ENCODE measurements at places on chromosomes 1 and 21.

DNA sequence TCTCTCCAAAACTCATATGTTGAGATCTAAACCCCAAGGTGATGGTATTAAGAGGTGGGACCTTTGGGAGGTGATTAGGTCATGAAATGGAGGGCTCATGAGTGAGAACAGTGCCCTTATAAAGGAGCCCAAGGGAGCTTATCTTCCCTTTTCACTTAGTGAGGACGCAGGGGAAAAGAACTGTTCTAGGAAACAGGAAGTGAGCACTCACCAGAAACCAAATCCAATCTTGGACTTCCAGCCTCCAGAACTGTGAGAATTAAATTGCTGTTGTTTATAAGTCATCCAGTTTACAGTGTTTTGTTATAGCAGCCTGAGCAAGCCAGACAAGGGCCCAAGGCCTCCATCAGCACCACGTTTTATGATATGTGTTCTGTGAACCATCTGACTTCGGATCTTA is 60.3 kb upstream of the LRRC8D start:
- no peak for DNase-seq

- DNase-seq: no peak
These were observed 29.6 kb downstream of the DMBX1 start for GRCh38 chr1:46519209-46519608.

DNA sequence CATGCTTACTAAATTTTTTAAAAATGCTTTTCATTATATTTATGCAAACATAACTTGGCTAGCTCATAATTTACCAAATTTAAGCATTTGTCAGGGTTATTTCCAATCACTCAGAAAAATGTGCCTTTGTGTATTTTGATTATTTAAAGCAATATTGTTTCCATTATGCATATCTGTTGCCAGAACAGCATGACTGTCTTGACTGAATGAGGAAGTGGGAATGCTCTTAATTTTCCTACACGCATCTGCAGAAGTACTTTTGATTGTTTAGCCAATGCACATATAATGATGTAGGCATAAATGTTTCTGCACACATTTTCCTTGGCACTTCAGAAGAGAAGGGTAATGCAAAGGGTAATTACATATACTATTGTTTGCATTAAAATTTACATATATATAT is 92.5 kb upstream of the ADGRL2 start:
- no peak for DNase-seq

- no peak for DNase-seq
These were observed 61.9 kb downstream of the UBE2T start for GRCh38 chr1:202279806-202280205.

DNA sequence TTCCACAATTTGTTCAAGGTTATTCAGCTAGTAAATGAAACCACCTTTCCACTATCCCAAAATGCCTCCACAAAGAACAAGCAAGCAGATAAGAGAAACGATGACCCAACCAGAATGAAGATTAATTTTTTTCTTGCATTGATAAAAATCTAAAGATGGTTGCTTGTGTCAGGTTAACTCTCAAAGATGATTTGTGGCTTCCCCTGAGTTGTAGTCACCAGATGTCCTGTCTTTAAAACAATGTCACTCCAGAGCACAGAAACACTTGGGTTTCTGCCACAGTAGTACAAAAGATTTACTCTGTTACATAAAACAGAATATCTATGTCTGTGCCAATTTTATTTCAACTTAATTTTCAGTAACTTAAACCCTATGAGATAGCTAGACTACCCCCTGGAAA is 11.4 kb upstream of the CCDC17 start:
- no peak for DNase-seq

- no peak for DNase-seq
These were observed 42.1 kb downstream of the YARS1 start for GRCh38 chr1:32774950-32775634.

DNA sequence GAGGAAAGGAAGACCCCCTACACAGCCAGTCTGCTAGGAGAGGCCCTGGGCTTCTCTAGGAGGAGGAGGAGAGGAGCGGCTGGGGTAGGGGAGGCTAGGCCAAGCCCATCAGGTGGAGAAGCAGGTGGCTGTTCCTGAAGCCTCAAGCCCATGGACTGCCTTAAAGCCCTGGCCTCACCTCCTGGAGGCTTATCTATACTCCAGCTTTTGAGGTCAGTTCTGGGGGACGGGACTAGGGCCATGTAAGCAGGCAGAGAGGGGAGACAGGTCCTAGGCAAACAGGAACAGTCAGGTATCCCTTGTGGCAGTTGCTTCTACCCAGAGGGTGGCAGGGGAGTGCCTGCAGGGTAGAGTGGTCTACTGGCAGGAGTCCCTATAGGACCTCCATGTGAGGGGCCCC is 40.6 kb downstream of the KCNC4 start:
- peak; percentile 56 for DNase-seq

DNA sequence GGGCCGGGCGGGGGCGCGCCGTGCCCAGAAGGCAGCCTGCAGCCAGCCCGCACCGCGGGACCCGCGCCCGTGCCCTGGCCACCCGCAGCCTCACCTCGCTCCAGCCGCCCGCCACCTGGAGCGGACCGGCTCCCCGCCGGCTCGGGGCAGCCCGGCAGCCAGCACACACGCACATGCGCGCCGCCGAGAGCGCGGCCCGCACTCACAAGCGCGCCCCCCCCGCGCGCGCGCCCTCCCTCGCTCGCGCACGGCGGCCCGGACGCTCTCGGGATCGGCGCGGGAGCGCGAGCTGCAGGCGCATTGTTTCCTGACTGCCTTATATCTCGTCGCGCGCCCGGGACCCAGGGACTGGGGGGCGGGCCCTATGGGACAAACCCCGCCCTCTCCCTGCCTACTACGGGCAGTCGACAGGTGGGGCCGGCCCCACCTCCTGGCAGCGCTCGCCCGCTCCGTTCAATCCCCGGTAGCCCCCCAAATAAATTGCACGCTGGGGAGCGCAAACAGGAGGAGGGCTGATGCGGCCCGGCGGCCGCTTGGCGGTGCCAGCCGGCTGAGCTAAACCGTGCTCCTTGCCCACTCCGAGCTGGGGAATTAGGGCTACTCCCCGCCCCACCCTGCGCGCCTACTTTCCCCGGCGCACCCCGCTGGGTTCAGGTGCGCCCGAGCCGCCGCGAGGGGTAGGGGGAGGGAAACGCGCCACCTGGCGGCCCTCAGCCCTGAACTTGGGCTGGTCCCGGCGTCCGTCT is at the start of gene MYCL:
Gene MYCL (minus strand): TSS at position 204 of the 746 bp plus-strand sequence. CDS start 483 bp downstream, outside the sequence.
- no peak for DNase-seq

- no peak for DNase-seq
These were observed 296.6 kb downstream of the PTPRC start for GRCh38 chr1:198935306-198935921.

DNA sequence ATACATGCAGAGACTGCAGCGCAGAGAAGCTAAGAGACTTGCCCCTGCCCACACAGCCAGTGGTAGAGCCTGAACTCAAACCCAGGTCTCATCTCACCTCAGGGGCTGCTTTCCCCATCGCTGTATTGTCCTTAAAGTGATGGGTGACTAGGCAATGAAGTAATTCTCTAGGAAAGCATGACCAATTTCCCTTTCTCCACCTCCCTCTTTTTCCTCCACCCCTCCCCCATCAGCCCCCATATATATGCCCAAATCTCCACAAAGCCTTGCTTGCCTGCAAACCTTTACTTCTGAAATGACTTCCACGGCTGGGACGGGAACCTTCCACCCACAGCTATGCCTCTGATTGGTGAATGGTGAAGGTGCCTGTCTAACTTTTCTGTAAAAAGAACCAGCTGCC is at the start of gene IL24:
Gene IL24 (plus strand): TSS at position 269 of the 400 bp plus-strand sequence. CDS start 390 bp downstream, outside the sequence.
- no peak for DNase-seq

GRCh38 chr1:180057883-180058396 is 96.7 kb upstream of the QSOX1 start:
- no peak for DNase-seq

DNA sequence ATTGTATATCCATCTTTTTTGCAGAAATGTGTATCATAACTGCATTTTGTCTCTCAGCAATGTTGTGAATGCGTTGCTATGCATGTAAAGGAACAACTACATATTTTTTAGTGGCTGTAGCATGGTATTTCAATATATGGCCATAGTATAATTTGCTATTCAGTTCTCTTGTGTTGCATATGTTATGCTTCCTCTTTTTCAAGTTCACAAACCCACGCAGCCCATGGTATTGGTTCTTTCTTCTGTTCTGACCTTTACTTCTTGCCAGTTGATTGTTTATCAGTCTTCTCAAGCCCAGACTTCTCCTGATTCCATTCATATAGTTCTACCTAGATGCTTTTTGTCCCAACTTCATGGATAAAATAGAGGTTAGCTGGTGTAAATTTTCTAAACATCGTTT is 6.1 kb downstream of the SLC22A15 start:
- no peak for DNase-seq

GRCh38 chr21:21158376-21158918 is 160.2 kb downstream of the NCAM2 start:
- DNase-seq: no peak

- no peak for DNase-seq
These were observed 107.8 kb downstream of the RABGAP1L start for GRCh38 chr1:174266991-174267612.

DNA sequence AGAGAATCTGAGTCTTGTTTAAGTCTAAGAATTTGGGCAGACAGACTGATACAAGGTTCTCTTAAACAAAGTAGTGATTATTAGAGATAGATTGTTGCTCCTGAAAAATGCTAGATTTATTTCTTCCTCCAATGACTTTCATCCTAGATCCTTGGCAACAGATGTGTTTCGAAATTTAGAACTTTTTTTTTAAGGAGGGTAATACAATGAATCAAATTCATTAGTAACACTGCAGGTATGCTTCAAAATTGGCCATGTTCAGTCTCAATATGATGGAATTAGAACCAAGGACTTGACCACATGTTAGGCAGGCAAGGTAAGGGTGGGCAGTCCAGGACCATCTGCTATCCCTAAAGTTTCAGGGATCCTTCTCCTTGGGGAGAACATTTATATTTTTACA is 4.5 kb upstream of the LCE1F start:
- DNase-seq: no peak

- DNase-seq: no peak
These were observed 48.3 kb upstream of the C1orf146 start for GRCh38 chr1:92169214-92170005.

- no peak for DNase-seq
These were observed 25.6 kb upstream of the ENAH start for GRCh38 chr1:225678545-225678944.

DNA sequence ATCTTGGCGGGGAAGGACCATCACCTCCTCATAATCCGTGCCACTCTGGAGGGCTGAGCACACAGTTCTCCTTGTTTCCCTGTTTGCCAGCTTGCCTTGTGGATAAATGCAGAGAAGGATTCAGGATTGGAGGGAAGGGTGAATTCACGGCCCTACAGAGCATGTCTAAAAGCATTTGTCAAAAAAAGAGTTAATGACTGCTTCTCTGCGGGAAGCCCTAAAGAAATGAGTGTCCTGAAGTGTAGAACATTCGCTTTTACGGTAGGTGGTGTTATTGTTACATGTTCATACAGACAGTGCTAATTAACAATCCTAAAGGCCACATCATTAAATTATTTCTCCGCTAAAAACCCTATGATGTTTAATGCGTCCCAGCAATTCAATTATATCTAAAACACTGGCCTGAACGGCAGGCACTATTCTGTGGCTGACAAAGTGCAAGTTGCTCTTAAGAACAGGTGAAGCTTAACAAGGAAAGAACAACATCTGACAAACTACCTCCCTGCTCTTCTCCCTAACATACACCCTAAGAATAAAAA is 112.3 kb upstream of the NFIA start:
- DNase-seq: no peak

- DNase-seq: no peak
These were observed 22.1 kb downstream of the MRAP start for GRCh38 chr21:32320726-32321125.

- DNase-seq: no peak
These were observed 21.5 kb upstream of the SLC44A5 start for GRCh38 chr1:75632350-75632949.

DNA sequence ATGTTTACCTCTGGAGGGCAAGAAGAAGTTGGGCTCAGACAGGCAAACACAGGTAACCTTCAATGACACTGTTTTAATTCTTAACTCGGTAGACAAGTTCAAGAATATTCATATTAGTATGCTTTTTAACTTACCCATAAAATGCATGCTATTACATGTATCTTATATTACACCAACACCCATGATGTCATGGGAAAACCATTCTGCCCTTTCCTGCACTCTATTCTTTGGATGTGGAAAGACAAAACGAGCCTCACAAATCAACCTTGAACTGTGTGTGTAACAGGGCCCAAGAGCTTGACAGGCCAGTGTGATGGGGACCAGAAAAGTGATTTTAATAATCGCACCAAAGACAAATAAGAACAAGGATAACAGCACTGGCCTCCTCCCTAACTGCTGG is 22.6 kb upstream of the RAP1GAP start:
- DNase-seq: no peak

DNA sequence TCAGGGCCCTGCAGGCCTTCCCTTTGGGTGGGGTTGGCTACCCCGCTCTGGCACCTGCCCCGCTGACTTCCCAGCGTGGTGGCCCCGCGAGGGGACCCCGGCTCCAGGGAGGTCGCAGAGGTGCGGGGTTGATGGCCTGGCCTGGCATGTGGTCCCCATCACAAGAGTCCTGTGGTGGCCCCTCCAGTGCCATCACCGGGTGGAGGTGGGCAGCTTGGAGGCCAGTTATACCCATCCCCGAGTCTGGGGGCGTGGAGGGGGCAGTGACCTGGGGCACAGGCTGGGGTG is 26.8 kb downstream of the PRMT2 start:
- DNase-seq: no peak

GRCh38 chr1:222028116-222028515 is 286.2 kb upstream of the DUSP10 start:
- DNase-seq: no peak

GRCh38 chr1:17632541-17633184 is 93.2 kb downstream of the ARHGEF10L start:
- no peak for DNase-seq

GRCh38 chr1:172467446-172467845 is 23.6 kb upstream of the PIGC start:
- DNase-seq: no peak

DNA sequence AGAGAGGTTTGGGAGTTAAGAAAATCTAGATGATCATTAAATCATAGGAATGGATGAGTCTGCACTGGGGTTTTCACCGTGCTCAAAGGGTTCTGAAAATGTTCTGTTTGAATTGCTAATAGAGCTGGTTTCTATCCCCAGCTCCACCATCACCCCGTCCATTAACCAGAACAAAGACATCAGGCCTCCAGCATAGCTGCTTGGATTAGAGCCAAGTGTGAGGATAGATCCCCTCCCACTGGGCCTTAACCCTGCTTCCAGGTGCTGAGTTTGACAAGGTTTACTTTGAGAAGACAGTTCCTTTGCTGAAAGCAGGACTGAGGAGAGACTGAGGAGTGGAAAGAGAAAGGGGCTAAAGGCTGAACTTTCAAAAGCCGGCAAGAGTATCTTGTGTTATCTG is 48.3 kb downstream of the MPZL1 start:
- DNase-seq: no peak

DNA sequence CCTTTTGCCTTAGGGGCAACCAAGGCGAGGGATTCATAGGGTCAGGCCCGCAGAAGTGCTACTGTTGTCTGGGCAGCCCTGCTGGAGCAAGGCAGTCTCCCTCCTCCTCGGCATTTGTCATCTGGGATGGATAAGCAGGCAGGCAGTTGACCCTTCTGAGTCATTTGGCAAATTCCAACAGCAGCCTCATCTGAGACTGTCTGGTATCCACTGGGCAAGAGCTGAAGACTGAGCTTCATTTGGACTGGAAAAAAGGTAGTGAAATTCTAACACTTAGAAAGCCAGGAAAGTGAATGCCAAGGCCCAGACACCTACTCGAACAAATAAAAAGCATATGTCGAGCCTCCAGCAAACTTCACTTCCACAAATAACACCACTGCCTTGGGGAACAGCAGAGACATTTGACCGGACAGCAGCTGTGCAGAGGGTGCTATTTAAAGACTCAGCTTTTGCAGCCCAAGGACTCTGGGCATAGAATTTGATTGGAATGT is 4.0 kb upstream of the ZBTB40 start:
- no peak for DNase-seq

- DNase-seq: no peak
These were observed 690.7 kb downstream of the NCAM2 start for GRCh38 chr21:21688889-21689288.

All from vagina (tissue), 2 donors.